GM18507 (cell line): ENCODE measurements at places on chromosomes 5 and 9.

DNA sequence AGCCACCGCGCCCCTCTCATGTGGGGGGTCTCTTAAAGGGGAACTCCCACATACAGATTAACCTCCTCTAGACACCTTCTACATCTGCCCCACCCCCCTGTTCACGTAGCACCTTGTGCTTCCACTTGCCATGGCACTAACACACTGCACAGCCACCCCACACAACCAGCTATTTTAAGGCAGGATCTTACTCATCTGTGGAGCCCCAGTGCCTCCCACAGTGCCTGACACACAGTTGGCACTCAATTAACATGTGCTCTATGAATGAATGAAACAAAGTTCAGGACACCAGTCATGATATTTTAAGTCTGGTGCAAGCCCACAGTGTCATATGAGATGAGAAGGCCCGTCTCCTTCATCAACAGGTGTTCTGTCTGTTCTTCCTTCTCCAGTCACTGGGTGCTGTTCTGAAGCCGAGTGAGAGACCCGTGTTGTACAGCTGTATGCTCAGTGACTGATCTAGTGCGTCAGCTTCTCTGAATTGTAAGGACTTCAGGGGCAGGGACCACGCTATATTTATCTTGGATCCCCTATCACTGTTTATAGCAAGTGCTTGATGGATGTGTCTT is 149.1 kb downstream of the TLE1 start:
- no peak for DNase-seq

DNA sequence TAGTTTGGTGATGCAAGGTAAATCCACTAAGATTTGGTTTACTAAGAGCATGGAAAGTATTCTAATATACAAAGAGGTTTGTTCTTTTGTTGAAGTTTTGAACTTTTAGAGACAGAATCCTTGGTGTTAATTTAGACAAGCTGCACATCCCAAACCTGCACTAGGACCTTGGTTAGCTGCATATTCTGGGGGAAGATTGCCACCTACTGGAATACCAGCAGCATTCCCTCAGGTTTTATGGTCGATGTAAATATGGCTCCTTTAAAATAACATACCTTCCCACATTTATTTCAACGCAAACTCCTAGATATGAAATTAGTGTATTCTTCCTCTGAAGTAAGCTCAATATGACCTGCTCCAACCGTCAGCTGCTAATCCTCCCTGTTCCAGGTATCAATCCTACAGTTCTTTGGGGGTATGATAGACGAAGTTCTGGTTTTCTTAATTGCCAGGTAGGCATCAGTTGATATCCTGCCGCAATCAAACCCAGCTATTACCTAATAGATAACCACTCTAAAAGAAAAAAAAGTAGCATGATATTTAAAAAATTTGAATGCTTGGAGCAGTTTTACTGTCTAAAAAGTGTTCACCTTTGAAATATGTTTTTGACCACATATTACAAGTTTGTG is 624.1 kb downstream of the ISL1 start:
- DNase-seq = no peak

- DNase-seq = no peak
Measured at GRCh38 chr5:179852993-179853547, 5.5 kb downstream of the MRNIP start.

- DNase-seq = no peak
Measured at GRCh38 chr9:35522187-35522586, 32.3 kb downstream of the RUSC2 start.

- DNase-seq = no peak
Measured at GRCh38 chr5:76166886-76167576, 83.8 kb downstream of the SV2C start.

DNA sequence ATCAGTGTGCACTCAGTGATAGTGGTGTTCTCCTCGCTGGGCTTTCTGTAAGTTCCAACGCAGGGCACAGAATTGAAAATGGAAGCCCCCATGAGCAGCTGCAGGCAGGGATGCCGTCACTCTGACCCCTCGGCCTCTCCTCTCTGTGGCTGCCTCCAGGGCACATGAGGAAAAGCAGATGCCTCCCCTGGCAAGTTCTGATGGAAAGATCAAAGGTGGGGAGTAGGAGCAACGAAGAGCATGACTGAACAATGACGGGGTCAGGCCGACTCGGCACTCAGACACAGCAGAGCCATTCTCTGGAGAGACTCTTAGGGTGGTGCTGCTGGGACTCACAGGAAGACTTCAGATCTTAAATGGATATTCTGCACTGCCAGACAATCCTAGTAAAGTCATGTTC is 65.6 kb upstream of the CKMT2 start:
- DNase-seq = no peak

GRCh38 chr5:103216137-103216536 is 42.4 kb upstream of the MACIR start:
- no peak for DNase-seq

GRCh38 chr9:88529496-88529895 is 5.5 kb upstream of the NXNL2 start:
- no peak for DNase-seq

DNA sequence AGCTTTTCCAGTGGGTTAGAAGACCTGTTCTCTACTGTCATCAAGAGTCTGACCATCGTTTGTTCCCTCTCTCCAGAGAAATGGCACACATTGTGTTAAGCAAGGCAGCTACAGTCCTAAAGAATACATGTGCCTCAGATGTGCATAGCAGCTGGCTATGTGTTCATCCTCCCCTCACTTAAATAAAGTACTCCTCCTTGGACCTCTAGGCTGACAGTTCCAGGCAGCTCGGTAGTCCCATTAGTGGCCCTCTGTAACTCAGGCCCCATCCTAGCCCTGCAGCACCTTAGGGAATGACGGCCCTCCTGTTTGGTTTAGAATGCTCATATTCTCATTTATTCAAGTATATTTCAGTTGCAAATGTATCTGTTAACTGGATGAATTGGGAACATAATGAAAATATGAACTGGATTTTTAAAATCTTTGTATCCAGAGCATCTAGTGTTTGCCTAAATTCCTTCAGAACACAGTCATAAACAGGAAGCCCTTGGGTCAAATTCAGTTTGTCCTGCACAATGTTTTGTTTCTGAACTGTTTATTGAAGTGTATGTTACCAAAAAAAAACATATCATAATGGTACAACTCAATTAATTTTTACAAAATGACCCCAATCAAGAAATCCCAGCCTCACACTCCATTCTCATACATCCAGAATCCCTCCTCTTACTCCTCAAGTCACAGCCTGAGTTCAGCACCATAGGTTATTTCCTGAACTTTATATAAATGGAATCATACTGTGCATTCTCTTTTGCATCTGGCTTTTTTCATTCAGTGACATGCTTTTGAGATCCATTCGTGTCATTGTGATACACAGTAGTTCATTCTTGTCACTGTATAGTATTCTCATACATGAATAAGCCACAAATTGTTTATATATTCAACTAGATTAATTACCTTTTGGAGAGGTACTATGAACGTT is 1.6 kb upstream of the ASPN start:
- DNase-seq = no peak
